Bone marrow (tissue), 2 donors: ENCODE measurements at places on chromosomes 1 and 21.

DNA sequence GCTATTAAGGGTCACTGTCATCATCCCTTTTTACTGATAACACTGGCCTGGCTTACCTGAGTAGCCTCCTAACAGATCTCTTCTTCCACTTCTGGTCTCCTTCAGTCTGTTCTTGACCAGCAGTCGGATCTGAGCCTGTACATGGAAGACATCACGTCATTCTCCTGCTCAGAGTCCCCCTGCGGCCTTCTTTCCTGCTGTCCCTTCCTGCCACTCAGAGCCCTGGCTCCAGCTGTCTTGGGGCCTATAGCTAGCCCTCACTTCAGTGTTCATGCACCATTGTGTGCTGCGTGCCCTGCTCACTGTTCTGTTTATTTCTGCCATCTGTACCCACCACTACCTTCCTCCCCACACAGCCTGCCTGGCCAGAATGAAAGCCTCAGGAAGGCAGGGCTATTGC lies 8.4 kb downstream of the ADARB1 start:
- DNase-seq: no peak

GRCh38 chr1:240652961-240653409 lies 41.0 kb upstream of the GREM2 start:
- no peak for DNase-seq

- DNase-seq: no peak
These were observed 2.9 kb upstream of the FOXO6 start for GRCh38 chr1:41358131-41359021.

DNA sequence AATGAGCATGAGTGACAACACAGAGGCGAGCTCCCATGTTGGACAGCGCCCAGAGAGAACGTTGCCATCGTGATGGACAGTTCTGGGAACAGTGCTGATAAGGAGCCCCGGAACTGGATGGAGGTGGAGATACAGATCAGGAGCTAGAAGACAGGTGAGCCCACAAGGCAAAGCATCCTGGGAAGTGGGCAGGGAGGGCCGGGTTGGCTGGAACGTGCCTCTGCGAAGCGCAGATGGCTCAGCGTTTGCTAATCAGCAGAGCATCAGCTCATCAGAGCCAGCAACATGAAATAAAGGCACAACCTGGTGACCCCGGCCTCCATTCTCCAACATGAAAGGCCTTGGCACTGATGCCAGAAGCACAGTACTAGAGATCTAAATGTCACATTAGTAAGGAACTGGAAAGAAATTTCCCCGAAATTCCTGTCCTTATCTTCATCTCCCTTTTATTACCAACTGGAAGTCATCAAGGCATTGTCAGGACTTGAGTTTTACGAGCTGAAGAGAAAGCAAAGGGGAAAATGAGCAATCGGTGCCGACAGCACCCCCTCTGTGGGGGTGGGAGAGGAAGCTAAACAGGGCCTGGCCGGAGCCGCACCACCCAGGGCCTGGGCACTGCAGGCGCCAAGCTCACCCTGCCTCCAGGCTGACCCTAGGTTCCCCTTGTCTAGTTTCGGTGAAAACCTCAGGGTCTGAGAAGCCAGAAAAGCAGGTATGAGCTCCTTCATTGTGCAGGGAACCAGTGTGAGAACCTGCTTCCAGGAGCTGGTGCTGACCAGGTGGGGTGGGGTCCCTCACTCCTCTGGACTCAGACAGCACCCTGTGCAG lies 19.9 kb downstream of the ABCA4 start:
- no peak for DNase-seq

GRCh38 chr1:64098846-64099582 lies 104.4 kb upstream of the UBE2U start:
- DNase-seq: no peak

DNA sequence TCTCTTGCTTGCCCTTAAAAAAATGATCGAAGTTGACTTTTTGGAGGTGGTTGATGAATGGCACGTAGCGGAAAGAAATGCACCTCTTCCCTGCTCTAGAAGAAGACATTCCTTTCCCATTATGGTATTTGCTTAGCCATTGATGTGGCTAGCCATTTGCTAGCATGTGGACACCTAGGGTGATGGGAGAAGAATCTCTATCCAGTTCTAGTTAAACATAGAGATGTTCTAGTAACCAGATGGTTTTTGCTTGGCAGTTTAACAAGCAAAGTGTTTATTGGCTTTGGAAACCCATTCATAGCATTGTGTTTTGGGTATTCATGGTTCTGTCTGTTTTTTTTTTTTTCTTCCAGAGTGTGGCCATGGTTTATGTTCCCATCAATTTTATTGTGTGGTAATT lies 78.9 kb downstream of the KCNJ6 start:
- DNase-seq: no peak

DNA sequence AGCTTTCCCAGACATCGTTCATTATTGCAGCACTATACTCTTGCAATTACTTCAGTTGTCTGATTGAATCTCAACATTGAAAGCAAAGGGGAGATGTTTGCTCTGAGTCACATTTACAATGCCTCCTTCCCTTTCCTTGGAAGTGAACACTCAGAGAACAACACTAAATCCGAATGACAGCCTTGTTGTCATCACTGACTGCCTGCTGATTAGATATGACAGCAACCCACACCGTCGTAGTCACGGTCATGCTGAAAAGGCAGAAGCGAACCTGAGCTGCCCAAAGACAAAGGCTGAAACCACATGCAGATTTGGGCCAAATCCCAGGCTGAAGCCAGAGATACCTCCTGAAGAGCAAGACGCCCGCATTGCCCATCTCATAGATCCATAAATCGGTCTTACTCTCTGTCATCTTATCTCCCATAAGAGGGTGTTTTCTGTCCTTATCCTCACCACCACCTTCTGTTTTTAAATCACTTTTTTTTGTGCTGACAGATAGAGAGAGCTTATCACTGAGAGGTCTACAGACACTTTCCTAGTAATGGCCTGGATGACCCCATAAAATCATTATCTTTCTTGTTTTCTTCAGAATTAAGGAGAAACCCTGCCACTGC lies 47.5 kb downstream of the TMCO4 start:
- no peak for DNase-seq

DNA sequence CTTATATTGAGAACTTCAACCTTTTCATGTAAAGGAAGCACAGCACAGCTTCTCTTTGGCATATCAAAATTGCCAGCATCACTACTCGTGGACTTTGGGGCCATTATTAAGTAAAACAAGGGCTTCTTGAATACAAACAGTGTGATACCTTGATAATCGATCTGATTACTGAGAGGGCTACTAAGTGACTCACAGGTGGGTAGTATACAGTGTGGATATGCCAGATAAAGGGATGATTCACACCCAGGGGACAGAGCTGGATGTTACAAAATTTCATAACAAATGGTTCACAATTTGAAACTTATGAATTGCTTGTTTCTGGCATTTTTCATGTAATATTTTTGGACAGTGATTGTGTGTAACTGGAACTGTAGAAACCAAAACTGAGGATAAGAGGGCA lies 15.4 kb downstream of the HDAC1 start:
- DNase-seq: no peak

DNA sequence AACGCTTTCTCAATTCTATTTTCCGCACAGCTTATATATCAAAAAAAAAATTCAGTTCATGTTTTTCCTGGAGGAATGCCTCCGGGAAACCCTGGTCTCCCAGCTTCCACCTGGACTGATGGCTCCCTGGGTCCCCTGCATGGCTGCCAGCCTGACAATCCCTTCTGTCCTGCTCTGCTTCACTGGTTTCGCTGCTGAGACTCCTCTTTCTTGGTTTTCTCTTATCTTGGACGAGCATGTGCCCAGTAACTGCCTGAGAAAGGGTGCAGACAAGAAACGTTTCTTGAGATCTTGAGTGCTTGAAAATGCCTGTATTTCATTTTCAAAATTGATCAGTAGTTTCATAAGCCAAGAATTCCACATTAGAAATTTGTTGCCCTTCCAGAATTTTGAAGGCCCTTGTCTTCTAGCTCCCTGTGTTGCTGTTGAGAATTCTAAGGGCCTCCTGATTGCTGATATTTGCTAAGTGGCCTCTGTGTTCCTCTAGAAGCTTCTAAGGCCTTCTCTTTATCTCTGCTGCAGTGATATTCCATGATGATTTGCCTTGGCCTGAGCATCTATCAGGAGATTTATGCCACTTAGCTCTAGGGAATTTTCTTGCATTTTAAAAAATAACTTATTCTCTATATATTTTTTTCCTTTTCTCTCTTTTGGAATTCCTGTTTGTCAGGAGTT lies 44.7 kb downstream of the ETS2 start:
- DNase-seq: no peak

DNA sequence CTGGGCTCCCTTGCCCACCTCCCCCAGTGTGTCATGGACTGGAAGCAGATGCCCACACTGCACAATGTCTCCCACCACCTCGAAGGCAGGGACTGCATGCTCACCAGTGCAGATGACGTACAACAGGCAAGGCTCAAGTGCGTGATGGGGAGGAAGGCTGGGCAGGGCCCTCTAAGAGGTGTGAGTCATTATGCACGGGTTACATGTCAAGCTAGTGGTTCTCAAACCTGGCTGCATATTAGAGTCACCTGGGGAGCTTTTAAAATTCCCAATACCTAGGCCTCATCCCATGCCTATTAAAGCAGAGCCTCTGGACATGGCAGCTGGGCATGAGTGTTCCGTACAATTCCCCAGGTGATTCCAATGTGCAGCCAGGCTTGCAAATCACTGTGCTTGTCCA lies 137.9 kb upstream of the NGF start:
- no peak for DNase-seq
